Fibroblast of skin of right quadriceps (primary cell): ENCODE measurements at places on chromosomes 16 and 17.

DNA sequence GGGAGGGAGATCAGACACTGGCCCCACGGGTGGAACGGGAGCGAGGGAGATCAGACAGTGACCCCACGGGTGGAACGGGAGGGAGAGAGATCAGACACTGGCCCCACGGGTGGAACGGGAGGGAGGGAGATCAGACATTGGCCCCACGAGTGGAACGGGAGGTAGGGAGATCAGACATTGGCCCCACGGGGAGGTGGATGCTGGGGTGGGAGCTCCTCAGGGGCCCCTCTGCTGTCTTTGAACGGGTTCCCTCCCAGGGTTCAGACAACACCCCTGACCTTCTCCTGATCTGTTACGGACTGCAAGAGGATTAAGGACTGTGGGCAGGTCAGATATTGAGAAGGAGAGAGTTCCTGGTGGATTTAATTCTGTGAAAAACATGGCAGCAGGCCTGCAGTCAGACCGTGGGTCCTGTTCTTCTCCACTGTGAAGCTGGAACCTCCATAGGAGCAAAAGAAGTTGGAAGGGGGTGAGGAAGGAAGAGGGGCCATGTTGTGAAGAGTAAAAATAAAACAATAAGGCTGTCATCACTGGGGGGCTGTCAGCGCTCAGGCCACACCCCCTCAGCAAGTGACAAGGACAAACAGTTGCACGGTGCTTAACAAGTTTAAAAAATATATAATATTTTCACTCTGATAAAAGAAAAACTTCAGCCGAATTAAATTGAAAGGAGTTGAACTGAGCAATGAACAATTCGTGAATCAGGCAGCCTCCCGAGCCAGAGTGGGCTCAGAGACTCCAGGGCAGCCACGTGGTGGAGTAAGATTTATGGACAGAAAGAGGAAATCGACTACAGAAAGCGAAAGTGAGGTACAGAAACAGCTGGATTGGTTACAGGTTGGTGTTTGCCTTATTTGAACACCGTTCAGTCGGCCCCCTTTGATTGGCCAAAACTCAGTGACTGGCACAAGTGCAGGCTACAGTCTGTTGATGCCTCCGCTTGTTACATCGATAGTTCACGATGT, 348.7 kb upstream of the TNRC6C start:
- peak; percentile 31 for DNase-seq

- DNase-seq = no peak
Observed at GRCh38 chr16:86316967-86317812, 193.1 kb upstream of the FOXF1 start.

DNA sequence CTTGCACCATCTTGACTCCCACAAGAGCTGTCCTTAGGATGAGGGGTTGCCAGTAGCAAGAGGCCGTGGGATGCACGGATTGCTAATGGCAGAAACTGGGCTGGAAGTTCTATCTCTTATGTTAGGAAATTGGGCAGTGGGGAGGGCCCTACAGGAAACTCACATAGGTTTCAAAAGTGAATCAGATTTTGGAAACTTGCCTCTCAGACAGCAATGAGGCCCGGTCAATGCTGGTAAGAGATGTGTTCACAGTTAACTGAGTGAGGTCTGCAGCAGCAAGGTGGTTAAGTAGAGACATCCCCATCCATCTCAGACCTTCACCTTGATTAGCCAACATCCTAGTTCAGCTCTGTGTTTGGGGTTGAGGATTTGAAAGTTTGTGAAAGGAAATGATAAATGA, 164.7 kb downstream of the ABCA8 start:
- DNase-seq = no peak

DNA sequence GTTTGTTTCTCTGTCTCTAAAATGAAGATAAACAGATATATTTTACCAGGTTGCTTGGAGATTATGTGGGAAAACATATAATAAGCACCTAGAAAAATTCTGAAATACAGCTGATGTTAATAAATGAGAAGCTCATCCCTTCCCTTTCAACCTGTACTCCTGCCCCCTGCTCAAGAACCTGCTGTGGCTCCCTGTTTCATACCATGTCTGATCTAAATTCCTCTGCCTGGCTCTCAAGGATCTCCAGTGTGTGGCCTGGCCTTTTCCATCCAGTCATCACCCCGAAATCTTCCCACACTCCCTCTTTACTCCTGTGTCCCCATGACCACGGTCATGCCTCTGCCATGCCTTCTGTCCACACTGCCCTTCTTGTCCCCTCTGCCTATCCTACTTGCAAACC, 19.4 kb upstream of the DLX4 start:
- no peak for DNase-seq

GRCh38 chr16:73170612-73171038, 122.7 kb upstream of the ZFHX3 start:
- DNase-seq = no peak

DNA sequence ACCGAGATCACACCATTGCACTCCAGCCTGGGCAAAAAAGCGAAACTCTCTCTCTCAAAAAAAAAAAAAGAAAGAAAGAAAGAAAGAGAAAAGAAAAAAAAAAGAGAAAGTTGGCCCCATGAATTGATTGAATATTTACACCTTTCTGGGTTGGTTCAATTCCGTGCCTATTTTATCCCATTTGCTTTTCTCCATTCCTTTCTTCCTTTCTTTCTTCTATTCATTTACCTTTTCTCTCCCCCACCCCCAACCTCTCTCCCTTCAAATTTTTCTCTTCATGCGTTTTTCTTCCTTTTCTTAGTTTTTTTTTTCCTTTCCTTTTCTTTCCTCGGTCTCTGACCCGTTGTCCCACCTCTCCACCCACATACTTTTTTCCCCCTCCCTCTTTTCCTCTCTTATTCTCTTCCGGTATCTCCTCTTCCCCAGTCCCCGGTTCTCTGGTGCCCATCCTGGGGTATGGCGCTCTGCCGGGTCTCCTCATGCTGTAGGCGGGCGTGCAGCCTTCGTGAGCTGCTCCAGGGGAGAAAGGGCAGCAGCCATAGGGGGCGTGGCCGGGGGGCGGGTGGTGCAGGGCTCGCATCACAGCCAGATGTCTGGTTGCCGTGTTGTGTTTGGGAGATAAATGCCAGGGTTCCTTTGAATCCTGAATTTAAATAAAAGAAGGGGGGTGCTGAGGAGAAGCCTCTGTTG, 5.3 kb upstream of the COL1A1 start:
- DNase-seq = peak; percentile 72

DNA sequence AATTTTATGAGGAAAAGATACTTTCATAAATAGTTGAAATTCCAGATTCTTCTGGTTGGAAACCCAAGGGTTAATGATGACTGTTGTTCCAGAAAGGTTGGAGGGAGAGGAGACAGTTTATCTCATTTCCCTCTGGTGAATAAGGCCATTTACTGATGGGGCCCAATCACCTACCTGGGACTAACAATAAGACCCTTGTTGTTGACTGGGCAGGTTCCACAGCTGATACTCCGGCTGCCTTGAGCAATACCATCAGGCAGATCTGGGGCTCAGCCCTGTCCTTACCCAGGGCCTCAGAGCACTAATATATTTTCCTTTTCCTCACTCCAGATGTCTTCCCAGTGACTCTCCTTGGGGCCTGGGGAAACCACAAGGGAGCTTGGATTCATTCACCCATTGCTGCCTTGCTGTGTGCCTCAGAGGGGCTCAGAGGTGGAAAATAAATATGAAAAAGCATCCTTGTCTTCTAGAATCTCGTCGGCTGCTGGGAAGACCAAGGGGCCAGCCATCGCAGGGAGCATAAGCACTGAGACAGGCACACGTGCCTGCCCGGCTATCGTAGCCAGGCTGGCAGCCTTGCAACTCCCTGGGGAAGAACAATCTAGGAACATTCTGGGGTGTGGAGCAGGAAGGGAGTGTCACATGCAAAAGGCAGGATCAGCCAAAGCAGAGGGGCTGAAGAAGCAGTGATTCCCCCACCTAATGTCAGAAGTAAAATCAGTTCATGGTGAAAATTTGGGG, 54.4 kb downstream of the MPRIP start:
- peak; percentile 48 for DNase-seq

- DNase-seq = no peak
Observed at GRCh38 chr17:9006175-9006767, 15.0 kb upstream of the NTN1 start.

DNA sequence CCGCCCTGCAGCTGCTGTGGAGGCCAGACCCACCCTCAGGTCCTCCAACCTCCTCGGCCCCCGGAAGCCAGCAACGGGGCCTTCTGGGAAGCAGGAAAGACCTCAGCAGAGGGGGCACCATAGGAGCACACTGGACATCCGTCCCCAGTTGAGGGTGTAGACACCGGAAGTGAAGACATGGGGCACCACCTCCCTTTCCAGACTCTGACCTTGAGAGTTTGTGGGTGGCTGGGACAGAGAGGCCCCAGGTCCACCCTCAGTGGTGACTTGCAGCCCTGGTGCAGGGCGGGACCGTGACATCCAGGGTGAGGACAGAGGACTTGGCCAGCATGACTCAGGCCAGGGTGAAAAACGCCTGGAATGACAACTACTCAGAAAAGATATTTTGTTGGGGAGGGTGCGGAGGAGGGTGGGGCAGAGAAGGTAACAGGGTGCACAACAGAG, 19.9 kb downstream of the CEP295NL start:
- peak; percentile 76 for DNase-seq

- DNase-seq = no peak
Observed at GRCh38 chr16:85968041-85968920, 69.3 kb downstream of the IRF8 start.

DNA sequence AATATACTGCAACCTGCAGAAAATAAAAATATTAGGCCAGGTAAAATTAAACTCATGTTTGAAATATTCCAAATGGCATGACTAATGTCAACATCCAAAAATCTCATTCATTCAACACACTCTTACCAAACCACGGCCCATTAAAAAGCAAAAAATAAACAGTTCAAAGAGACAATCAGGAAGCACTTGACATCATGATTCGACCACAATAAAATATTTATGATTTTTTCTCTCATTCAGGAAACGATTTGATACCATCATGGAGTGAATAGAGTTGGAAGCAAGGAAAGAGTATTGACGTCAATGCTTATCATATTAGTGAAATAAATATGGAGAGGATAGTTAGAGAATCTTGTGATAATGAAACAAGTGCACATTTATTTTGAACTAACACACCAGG, 354.1 kb downstream of the KCNJ2 start:
- no peak for DNase-seq

DNA sequence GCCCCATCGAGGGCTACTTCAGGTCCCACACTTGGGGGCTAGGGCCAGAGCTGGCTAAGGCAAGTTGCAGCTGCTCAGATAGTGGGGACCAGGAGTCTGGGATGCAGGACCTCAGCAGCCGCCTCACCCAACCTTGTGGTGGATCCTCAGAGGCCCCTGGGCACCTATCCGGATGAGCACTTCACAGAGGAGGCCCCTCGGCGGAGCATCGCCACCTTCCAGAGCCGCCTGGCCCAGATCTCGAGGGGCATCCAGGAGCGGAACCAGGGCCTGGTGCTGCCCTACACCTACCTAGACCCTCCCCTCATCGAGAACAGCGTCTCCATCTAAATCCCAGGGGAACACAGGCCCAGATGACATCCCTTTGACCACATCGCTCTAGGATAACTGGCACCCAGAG, 9.4 kb downstream of the ALOX15B start:
- no peak for DNase-seq

GRCh38 chr17:48583708-48584222, 5.6 kb upstream of the HOXB4 start:
- DNase-seq = no peak

DNA sequence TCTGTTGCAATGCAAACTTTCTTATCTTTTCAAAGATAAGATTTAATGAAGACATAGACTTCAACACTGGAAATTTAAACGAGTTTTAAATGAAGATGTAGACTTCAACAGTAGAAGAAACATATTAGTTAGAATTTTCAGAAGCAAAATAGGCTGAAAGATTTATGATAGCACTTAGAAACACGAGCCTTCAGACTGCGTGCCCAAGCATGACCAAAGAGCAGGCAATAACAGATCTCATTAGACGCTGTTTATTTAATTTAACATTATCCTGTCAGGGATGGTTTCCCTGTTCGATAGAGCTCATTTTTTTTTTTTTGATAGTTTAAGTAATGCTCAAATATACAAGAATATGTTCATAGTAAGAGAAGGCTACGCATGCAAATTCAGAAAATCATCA, 604.7 kb upstream of the SOX9 start:
- no peak for DNase-seq

DNA sequence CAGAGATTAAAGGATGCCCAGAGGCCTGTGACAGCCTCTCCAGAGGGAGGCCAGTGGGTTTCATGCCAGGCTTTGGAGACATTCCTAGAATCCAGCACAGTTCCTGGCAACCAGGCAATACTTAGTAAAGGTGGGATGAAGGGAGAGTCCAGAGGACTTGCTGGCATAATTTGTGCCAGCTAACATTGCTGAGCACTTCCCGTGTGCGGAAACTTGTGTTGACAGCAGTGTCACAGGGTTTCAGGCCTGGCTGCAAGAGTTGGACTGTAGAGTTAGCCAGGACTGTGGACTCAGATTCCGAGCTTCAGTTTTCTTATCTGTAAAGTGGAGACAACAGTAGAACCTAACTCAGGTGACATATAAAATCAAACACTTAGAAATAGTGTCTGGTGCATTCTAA, 141.7 kb downstream of the SALL1 start:
- DNase-seq = no peak

DNA sequence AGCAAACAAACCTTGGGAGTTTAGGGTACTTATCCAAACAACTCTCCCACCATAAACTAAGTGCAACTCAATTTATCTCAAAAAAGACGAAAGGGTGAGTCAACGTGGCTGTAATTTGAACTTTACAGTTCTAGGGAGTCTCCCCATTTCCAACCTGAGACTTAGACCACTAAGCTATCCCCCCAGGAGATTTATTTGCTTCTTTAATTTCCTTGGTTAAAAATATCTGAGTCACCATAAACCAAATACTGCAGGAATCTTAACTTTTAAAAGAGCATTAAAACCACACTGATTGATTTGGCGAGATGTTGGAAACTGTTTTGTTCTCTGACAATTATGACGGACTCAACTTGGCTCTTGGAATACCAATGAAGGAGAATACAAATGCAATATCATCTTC, 299.3 kb upstream of the SOX9 start:
- peak; percentile 77 for DNase-seq

- no peak for DNase-seq
Observed at GRCh38 chr17:77421630-77421972, 280.8 kb downstream of the SEC14L1 start.

DNA sequence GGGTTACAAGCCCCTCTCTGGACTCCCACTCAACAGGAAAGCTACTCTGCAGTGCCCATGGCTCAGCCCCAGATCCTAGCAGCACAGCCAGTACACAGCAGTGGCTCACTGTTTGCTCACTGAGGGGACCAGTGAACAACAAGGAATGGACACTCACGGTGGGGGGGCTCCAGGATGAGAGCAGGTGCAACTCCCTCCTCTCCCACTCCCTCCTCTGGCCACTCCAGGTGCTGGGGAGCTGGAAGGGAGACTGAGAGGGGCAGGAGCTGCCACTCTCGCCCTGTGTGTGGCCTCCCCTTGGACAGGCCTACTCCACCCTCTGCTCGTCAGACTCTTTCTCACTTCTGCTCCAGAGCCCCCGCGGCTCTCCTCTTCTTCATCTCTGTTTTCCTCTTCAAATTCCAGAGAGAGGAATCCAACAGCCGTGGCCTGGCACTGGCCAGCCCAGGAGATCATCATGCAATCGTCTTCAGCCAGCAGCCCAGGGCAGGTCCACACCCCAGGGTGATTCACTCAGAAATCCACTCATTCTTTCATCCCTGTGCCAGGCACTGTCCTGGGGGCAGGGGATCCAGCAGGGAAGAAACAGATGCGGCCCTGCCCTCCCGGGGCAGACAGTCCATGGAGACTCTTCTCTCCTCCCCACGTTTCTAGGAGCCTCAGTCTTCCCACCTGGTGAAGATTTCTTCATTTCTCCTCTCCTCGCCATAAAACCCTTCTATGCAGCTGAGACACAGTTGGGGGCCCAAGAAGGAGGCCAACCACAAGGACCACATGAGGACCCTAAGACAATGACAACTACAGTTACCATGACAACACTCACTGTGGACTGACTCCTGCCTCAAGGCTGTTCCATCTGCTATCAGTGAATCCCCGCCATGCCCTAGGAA, 30.7 kb downstream of the CFAP20 start:
- DNase-seq = peak; percentile 20
